Stimulated activated naive CD4-positive, alpha-beta T cell treated with Interleukin-2 at 50 U/mL for 16 hours (primary cell): ENCODE measurements at places on chromosomes 7 and 10.

DNA sequence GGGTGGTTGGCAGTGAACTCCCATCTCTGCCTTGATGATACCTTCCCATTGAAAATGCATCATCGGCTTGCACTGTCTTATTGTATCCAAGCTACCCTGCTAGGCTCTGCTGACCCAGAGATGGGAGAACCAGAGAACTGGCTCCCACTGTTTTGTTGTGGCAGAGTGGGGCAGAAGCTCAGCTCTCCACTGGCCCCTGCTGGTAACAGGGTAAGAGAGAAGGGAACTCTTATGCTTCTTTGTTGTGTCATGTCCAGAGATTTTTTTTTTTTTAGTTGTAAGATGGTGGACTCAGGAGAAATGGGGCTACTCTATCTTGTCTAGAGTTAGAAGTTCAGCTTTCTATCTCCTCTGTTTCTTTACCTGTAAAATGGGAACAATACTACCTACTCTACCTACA, 100.5 kb upstream of the SDK1 start:
- DNase-seq, result no peak

DNA sequence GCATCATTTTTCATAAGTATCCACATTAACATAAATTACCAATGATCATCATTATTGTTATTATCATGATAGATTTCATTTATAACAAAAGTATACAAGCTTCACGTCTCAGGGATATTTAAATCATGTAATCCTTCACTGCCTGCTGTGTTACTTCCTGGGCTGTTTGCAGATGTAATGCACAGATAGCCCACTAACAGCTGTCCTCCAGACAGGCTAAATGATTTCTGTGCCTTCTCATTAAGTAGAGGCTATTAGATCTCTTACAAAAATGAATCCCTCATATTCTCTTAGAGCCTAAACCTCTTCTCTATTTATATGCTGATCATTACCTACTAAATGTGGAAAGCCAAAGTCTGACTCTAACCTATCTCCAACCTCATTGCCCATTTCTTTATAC, 9.3 kb downstream of the PCLO start:
- no peak for DNase-seq

DNA sequence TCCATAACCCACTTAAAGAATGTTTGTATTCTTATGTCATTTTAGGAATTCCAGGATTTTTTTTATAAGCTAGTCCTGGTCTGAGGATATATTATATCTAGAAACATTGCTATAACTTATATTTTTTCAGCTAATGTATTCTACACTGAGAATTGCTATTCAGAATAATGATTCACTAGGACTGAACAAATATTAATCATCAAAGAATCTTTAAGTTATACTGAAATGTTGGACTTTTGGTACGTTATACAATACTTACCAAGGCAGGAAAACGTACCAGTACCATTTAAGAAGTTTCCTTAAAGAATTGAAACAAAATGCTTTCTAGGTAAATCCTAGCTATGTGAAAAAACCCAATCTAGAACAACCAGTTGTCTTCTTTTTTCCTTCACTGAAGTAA, 18.4 kb downstream of the PTTG1IP2 start:
- DNase-seq, result no peak

GRCh38 chr10:22369434-22370072, 24.3 kb downstream of the SPAG6 start:
- no peak for DNase-seq

GRCh38 chr10:2137549-2138174, 400.3 kb upstream of the ADARB2 start:
- no peak for DNase-seq

GRCh38 chr10:43979551-43979950, 330.9 kb upstream of the ZNF32 start:
- no peak for DNase-seq

- no peak for DNase-seq
Observed at GRCh38 chr7:69219381-69219780, 378.9 kb upstream of the AUTS2 start.

DNA sequence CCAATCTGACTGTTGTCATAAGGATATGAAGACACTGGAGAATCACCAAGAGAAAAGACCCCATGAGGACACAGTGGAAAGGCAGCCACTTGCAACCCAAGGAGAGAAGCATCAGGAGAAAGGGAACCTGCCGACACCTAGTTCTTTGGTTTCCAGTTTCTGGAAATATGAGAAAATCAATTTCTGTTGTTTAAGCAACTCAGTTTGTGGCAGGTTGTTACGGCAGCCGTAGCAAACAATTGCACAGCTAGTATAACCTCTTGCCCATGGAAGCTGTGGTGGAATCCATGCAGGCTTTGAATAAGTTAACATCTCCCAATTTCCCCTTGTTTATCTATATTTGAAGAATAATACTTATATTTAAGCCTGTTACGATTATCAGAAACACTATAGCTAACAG, 1103.0 kb upstream of the PHF14 start:
- DNase-seq, result no peak

DNA sequence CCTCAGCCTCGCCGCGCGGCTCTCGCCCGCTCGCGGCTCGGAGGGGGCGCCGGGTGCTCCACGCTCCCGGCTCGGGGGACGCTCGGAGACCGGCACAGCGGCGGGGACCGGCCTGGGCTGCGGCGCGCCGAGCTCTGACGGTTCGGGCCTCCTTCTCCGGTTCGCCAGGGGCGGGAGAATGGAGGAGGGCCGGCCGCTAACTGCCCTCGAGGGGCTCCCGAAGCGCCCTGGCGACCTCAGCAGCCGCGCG, 232 bp upstream of the GRID1 start:
- DNase-seq, result no peak

DNA sequence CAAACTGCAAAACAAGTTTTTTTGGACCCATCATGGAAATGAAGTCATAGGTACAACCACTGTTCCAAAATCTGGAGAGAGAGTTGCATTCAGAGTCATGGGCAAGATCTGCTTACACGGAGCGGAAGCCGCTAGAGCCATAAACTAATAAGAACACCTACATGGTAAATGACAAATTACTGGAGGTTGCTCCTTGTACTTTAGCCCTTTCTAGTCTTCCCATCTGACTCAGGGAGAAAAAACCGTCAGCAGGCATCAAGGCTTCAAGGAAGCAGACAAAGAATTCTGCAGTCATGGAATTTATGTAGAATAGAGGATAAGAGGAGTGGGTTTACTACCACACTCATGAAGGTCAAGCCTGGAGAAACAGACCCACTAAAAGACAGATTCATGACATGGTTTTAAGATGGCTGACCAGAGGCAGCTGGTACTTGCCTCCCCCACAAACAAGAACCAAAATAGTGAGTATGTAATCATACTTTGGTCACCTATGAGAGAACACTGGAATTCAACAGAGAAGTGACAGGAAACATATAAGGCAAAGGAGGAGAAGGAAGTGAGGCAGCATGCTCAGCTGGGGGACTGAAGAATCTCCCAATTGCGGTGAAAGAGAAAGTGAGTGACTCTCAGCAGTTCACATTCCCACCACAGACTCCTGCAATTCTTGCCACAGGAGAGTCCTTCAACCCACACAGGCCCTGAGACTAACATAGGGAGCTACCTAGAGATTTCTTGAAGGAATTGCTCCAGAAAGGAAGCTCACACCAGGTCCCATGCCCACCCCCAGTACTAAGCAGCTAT, 42.4 kb upstream of the ASAH2 start:
- DNase-seq, result no peak

DNA sequence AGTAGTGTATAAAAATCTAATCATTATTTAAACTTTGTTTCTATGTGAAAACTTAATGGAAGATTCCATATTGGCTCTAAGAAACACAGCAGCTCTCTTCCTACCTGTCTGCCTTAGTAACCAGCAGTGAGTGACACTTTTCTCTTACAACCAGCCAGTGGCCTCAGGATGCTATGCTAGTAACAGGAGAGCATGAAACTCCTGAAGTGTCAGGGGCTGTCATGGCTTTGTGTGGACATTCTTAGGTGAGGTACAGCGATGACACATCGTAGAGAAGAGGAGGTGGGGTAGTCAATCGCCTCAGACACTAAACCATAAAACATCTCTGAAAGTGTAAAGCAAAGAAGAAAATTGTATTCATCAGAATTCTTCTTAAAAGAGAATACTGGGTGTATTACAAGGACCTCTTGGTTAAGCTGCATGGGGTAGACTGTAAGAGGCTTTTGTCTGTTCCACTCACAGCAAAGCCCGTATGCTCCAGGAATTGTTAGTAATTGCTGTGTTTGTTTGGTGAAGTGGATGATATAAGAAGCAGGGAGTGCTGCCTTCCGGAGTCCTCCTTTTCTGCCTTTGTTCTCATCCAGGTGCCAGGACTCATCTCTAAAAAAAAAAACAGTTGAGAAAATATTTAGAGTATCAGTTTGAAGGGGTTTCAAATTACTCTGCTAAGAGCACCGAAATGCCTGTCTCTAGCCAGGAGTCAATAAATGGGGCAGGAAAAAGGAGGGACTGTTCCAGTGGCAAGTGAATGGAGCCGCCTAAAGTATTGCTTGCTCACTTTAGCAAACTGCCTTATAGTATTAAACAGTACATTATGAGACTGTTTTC, 518.8 kb downstream of the CNTNAP2 start:
- no peak for DNase-seq

DNA sequence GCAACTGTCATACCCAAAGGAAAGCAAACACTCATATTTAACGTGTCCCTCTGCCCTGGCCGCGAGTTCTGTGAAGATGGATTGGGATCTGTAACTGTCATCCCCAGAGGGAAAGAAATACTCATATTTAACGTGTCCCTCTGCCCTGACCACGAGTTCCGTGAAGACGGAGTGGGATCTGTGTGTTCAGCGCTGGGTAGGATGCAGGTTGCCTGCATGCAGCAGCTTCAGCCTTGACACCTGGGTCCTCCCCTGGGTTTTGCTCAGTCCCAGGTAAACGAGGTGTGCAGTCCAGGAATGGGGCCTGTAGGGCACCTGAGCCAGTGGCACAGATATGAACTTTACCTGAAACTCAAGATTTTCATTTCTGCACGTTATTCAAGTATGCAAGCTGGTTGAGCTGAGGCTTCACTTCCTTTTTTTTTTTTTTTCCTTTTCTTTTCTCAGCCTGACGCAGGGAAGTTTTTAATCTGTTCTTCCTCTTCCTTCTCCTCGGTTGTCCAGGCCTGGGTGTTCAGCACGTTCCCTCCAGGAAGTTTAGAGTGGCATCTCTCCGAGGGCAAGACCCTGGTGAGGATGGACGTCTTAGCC, 159.0 kb upstream of the SHH start:
- no peak for DNase-seq

GRCh38 chr10:52517012-52517411, 202.9 kb downstream of the DKK1 start:
- DNase-seq, result no peak

DNA sequence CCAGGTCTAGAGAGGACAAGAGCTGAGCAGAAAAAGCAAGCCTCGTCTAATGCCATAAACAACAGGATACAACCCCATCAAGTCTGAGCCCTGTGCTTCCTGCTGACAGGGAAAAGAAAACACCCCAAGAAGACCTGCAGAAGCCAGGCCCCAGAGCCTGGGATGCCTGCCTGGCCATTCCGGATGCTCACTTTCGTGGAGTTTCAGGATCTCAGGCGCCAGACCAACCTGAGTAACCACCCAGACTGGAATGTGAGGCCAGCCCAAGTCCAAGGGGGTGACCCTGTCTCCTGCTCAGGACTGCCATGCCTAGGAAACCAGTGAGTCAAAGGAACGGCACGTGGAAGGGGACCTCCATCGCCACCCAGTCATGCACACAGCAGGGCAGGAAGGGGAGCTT, 74.3 kb downstream of the PLXNA4 start:
- no peak for DNase-seq

DNA sequence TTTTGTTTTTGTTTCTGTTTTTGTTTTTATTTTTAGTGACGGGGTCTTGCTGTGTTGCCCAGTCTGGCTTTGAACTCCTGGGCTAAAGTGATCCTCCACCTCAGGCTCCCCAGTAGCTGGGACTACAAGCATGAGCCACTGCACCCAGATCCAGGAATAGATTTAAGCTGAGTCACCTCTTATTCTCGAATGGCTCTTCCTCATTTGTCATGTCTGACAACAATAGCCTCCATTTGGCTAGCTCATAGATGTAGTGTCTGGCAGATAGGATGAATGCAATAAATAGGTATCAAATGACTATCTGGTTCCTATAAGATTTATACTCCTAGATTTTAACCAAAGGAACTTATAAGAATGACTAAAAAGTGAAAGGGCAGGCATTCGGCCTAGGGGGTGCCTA, 172.9 kb downstream of the TMEM26 start:
- DNase-seq, result no peak

- no peak for DNase-seq
Observed at GRCh38 chr7:20114468-20114867, 102.7 kb downstream of the MACC1 start.

- no peak for DNase-seq
Observed at GRCh38 chr7:8178353-8178752, 83.6 kb downstream of the ICA1 start.

DNA sequence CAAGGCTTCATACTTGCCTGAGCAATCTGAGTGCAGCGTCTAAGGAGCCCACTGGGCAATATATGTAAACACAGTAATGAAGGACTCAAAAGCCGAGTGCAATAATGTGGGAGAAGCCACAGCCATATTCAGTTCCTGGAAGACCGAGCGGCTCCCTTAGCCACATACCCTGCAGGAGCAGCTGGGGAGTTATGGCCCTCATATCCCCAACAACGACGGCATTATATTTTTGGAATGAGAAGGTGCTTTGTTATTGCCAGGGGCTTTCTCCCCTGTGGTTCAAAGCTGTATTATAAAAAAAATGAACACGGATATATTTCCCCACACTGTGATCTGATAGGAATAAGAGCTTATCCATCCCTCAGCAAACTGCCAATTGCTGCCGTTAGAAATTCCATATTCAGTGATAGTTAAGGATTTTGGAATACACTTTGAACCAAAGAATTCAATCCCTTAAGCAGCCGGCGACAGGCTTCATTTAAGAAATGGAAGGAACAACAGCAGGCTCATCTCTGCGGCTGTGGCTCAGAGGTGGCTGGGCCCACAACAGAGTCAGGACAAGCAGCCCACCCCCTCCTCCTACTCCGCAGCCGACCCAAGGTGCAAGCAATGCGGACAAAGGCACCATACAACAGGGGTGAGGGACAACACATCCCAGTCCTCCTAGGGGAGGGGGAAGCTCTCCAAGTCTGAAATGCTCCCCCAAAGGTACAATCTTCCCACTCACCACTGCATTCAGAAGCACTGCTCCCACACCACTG, 77.2 kb downstream of the TNS3 start:
- no peak for DNase-seq

- DNase-seq, result no peak
Observed at GRCh38 chr10:123478116-123478515, 188.0 kb upstream of the GPR26 start.

DNA sequence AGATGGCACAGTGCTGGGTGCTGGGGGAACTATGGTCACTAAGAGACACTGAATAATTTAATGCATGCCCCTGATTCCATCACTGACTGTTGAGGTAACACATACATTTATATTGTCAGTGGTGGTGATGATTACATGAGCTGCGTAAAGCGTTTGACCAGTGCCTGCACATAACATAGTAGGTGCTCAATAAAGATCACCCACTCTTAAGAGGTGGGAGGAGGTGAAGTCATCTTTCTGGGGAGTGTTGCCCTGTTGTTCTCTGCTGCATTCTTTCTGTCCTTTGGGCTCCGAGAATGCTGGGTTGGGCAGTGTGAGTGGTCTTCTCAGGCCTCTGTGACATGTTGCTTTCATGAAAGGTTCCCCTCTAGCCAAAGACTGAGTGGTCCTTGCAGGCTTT, 68.0 kb downstream of the TCF7L2 start:
- no peak for DNase-seq

- peak; percentile 31 for DNase-seq
Observed at GRCh38 chr10:1715821-1716220, 21.5 kb downstream of the ADARB2 start.
